ENCODE measurements at places on chromosomes 3 and 15. TPM values are rescaled to one million over a fixed set of nuclear protein-coding genes. Genes with fewer than 3 reads are reported as not detected.

CDCP1 gene
- total RNA-seq = 0.53 TPM

ALPK3 gene
- total RNA-seq = 0.12 TPM

ITPKA gene
- 3.5 TPM for total RNA-seq

STAC gene
- not detected for total RNA-seq

LRTM1 gene
- not detected for total RNA-seq

ANKRD63 gene
- not detected for total RNA-seq

RLBP1 gene
- total RNA-seq = not detected

RBP2 gene
- total RNA-seq = not detected

SEMA7A gene
- total RNA-seq = 65.9 TPM

FGF7 gene
- total RNA-seq = not detected

LNP1 gene
- 1.9 TPM for total RNA-seq

CX3CR1 gene
- total RNA-seq = 0.21 TPM

ADAMTS9 gene
- not detected for total RNA-seq

CDC25A gene
- total RNA-seq = 33.7 TPM

FEZF2 gene
- not detected for total RNA-seq

SNTN gene
- not detected for total RNA-seq

KY gene
- not detected for total RNA-seq

POPDC2 gene
- 2.1 TPM for total RNA-seq

QRICH1 gene
- total RNA-seq = 124 TPM

FGD5 gene
- total RNA-seq = 0.12 TPM

TRNT1 gene
- total RNA-seq = 53.6 TPM

PLSCR5 gene
- not detected for total RNA-seq

ALDH1A3 gene
- not detected for total RNA-seq

PPP1R14D gene
- not detected for total RNA-seq

RASGRP1 gene
- 167 TPM for total RNA-seq

RNF7 gene
- 54.0 TPM for total RNA-seq

ESYT3 gene
- 0.19 TPM for total RNA-seq

HTD2 gene
- 7.6 TPM for total RNA-seq

LRRN1 gene
- total RNA-seq = not detected

TCTA gene
- 10.9 TPM for total RNA-seq

IL17RB gene
- total RNA-seq = 0.92 TPM

MAPKBP1 gene
- total RNA-seq = 16.6 TPM

TYRO3 gene
- 4.3 TPM for total RNA-seq

IP6K1 gene
- 28.8 TPM for total RNA-seq

SKOR1 gene
- 0.12 TPM for total RNA-seq

ARPIN gene
- total RNA-seq = 0.05 TPM

MED12L gene
- 1.5 TPM for total RNA-seq

GNAT1 gene
- not detected for total RNA-seq

SUCNR1 gene
- not detected for total RNA-seq

SCN11A gene
- total RNA-seq = 0.02 TPM

All from activated CD4-positive, alpha-beta memory T cell treated with anti-CD3 and anti-CD28 coated beads for 36 hours (primary cell).